ENCODE measurements at places on chromosomes 2 and 18.

- no peak for DNase-seq
Measured at GRCh38 chr2:44107086-44107740, 61.5 kb upstream of the PPM1B start.

DNA sequence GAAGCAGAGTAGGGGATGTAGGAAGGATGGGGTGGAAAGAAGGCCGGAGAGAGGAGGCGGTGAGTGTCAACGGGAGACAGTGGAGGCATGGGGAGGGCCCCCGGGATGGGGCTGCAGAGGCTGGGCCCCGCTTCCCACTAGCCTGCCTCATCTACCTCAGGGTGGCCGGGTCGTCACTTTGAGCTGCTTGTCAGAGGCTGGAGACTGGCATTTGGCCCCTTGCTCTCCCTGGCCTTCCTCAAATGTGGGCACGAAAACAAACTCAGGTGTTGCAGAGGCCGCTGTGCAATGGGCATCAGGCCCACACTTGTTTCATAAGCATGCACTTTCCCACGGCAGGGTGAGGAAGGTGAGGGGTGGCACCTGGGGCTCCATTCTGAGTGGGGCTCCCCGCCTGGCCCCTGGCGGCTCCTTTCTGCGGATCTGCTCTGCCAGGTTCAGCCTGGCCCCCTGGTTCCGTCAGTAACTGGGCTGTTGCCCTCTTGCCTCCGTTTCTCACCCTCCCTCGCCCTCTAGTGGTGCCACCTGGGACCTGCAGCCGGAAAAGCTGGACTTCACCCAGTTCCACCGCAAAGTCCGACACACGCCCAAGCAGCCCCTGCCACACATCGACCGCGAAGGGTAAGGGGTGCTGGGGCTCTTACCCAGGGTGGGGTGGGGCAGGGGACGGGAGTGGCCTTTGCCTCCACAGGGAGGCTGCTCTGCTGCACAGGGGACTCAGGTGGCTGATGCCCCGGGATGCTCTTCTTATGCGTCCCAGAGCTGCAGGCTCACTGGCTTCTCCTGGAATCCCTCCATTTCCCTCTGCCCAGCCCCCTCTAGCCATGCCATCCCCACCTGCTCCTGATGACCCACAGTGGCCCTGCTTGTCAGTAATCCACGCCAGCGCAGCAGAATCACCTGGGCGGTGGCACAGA lies 125.4 kb downstream of the CTIF start:
- DNase-seq, result peak; percentile 50

- peak; percentile 17 for DNase-seq
Measured at GRCh38 chr2:128091726-128092080, 703 bp downstream of the UGGT1 start.

- DNase-seq, result no peak
Measured at GRCh38 chr2:103860016-103860415, 993.9 kb upstream of the POU3F3 start.

DNA sequence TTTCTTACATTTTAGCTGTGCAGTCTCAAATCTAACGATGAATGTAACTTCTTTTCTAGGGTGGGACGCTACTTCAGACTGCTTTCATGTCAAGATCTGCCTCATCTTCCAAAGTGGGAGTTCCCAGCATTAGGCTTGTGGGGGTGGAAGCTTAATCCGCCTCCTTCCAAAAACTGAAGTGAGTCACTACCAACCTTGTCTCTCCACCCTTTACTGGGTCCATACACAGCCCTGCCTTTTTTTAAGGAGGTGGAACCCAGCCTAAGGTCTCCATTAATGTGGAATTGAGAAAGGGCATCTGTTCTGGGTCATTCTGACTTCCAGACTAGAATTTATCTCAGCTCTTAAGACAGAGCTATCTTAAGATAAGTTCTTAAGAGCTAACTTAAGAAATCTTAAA lies 42.0 kb upstream of the NFE2L2 start:
- DNase-seq, result no peak

DNA sequence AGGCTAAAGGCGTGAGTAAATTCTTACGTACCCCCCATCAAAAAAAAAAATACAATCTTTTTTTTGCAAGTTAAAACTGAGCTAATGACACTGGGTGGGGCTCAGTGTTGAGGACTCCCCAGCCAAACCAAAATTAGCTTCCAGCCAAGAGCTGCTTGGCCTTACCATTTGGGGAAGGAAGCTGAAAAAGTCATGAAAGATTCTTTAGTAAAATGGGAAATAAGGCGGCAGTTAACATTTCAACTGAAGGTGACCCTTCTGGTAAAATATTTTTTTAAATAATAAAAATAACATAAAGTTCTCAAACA lies 16.4 kb downstream of the SMAD7 start:
- no peak for DNase-seq

DNA sequence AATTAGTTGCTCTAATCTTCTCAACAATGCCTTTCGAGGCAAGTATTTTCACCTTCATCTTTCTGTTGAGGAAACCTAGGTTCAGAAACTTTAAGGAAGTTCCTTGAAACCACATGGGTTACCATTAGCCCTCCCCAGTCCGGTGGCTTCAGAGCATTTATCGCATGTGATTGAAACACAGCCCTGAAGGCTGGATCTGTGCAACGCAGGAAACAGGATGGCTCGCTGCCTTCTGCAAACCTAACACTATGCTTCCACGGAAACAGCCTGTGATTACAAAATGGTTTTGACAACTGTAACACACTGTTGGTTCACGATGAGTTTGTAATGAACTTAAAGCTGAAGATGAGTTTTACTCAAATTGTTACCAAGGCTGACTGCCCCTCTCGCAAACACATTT lies 68.5 kb downstream of the EPB41L3 start:
- DNase-seq, result no peak

DNA sequence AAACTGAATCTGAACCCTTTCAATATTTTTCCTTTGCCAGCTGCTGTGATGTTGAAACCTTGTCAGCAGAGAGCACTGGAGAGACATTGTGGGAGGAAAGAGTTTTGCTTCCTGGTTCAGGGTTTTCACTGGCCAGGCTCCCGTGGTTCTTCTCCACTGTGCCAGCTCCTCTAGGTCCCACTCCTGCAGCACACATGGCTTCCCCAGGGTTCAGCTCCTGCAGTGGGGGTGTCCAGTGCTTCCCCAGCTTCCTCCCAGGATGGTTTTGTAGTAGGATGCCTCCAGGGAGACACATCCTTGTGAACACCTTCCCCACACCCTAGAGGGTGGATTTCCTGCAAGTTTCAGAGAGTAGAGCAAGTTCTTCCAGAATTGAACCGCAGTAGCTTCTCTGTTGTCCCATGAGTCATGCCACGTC lies 24.0 kb upstream of the SULT1C3 start:
- DNase-seq, result no peak

GRCh38 chr2:144040834-144041233 lies 479.1 kb downstream of the ZEB2 start:
- DNase-seq, result no peak

DNA sequence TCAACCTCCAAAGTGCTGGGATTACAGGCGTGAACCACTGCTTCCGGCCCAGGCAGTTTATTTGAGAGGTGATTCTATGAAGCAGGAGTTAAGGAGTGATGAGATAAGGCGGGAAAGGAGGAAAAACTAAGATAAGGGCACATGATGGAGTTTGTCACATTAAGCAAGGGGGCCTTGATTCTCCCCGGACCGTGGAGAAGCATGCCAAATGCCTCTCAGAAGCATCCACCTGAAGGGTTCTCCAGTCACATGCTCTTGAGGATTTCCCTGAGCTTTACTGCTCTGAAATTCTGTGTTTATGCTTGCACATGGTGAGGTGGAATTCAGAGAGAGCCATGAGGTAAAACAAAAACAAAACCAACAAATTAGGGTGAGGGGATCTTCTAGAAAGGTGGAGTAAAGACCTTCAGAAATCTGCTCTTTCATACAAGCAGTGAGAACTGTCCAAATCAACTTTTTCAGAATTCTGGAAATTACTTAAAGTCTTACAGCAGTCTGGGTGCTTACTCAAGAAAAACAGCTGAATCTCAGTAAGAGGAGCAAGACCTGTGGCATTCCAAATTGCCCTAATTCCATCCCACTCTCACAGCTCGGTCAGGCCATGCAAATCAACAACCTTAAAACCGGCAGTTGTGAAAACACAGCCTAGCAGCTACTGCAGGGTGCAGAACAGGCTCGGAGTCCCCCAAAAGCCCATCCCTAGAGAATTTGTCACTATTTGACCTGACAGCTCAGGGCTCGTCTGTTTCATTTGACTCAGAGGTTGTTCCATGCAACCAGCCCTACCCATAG lies 69.1 kb upstream of the CTLA4 start:
- DNase-seq, result no peak

- no peak for DNase-seq
Measured at GRCh38 chr2:128233790-128234395, 84.8 kb downstream of the HS6ST1 start.

- no peak for DNase-seq
Measured at GRCh38 chr2:219965287-219966194, 338.1 kb downstream of the SLC4A3 start.

DNA sequence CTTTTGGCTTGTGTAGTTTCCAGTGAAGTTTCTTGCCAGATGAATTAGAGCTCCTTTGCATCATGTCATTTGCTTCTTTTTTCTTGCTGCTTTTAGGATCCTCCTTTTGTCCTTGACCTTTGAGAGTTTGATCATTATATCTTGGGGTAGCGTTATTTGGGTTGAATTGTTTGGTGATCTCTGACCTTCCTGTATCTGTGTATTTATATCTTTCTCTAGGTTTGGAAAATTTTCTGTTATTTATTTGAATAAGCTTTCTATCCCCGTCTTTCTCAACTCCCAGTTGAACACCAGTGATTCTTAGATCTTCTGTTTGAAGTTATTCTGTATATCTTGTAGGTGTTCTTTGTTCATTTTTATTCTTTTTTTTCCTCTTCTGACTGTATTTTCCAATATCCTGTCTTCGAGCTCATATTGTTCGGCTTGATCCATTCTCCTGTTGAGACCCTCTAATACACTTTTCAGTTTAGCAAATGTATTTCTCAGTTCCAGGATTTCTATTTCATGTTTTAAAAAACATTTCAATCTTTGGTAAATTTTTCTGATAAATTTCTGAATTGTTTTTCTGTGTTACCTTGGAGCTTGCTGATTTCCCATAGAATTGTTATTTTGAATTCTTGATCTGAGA lies 20.8 kb downstream of the GALNT1 start:
- no peak for DNase-seq

DNA sequence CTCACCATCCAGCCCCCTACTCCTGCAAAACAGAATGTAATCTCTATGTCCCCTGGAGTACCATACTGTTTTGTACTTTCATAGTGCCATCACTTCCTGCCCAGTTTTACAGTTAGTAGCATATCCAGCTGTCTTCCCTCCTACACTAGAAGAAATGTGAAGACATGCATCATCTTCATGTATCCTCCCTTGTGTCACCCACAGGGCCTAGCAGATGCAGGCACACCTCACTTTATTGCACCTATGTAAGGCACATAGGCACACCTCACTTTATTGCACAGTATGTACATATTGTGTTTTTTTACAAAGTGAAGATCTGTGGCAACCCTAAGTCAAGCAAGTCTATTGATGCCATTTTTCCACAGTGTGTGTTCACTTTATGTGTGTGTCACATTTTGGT lies 12.0 kb downstream of the DNAJC27 start:
- no peak for DNase-seq

- DNase-seq, result no peak
Measured at GRCh38 chr2:12705230-12705629, 11.5 kb upstream of the TRIB2 start.

DNA sequence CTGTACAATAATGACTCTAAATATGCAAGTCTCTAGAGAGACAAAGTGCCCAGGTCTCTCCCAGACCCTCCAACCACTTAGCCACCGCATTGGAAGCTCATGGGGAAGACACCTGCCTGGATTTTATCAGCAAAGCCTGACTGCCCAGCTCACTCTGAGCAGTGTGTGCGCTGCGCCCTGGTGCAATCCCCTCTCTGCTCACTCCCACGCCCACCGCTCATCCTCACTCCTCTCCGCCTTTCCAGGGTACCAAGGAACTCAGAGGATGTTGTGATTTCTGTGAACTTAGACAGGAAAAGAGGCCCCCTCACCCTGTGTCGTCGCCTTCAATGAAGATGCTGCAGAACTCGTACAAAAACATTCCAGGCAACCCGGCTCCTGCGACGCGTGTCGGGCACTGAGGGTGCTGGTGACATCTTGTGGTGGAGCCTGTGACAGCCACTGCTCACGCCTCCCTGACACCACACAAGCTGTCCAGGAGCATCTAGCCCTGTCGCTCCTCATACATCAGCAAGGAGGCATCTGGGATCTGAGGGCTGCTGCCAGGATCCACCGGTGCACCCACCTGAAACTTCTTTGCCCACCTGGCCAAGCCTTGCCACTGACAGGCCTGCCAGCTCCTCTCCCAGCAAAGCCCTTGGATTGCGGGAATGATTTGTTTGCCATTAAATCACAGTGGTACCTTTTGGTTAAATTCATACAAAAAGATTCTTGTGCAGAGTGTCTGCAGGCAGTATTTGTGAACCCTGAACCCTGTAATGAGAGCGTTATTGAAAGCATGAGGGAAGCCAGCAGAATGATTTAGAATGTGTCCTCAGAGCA lies 220.4 kb downstream of the ZNF516 start:
- DNase-seq, result no peak

DNA sequence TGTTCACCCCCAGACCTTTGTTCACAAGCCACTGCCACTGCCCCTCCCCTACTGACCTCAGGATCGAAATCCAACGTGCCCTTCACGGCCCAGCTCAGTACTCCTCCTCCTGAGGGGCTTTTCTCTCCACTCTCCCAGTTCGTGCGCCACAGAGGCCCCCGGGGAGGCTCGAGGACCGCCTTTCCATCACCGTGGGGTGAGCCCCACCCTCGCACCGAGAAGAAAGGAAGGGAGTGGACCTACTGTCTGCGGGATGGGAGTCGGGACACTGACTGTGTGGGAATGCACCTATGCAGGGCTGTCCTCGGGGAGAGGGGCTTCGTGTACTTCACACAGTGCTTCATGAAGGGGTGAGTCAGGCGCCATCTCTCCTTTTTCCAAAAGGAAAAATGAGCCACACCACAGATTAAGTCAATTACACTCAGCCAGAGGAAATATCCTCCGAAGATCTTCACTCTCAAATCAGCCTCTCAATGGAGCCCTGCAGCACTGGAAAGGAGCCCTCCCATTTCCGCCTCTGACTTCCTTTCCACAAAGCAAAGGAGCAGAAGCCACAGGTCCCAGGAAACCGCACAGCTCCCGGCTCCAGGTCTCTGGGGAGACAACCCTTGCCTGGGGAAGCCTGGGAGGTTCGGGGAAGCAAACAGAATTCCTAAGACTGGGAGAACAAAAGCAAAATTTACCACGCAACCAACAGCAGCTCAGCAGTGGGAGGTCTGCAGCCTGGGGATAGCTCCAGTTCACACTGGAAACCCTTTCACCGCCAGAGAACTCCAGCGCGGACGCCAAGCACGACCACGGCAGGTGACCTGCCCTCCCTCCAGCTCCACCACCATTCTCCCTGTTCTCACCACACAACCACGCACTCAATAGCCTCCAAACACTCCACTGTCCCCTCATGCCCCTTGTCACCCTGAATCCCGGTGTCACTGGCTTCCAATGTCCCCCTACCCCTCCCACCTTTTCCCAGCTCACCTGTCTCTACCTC lies 21.6 kb downstream of the ADCY3 start:
- no peak for DNase-seq

- DNase-seq, result no peak
Measured at GRCh38 chr2:1598041-1598710, 146.1 kb downstream of the PXDN start.

Data from activated naive CD4-positive, alpha-beta T cell treated with anti-CD3 and anti-CD28 coated beads, Interleukin-2, amount 50 U/mL, for 72 hours (primary cell).